ENCODE measurements at places on chromosomes 11 and 22.

DNA sequence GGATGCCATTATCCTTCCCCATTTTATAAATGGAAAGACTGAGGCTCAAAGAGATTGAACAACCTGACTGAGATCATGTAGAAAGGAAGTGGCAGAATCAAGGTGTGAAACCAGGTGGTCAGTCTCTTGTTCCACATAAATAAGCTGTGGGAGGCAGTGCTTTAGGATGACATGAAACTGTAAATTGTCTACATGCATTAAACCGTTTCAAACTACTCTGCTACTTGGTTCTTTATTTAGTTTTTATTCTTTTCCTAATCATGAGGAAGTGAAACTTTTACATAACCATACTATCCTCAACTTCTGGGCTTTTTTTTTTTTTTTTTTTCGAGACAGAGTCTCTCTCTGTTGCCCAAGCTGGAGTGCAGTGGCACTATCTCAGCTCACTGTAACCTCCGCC is 34.9 kb downstream of the CADM1 start:
- no peak for DNase-seq

GRCh38 chr11:111700162-111700561 is 66.0 kb downstream of the PPP2R1B start:
- no peak for DNase-seq

DNA sequence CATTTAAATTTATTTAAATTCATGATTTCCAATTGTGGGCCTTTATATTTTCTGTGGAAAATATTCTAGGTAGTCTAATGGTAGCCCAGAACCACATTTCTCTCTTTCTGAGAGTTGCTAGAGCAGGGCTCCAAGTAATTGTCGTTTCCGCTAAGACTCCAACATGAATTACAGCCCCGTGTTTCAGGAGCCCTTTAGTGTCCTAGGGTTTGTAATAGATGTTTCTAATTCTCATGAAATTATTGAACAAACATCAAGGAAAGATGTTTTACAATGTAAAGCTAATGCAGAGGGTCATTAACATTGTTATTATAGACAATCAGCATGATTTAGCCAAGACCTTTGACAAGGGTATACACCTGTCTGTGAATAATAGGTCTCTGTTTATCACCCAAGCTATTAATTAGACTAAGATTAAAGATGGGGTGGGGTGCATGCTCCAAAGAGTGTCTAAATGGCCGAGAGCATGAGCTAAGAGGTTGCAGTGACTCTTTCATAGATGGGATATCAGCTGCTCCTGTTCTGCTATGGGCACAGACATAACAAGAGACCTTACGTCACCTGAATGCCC is 81.8 kb upstream of the NTM start:
- no peak for DNase-seq

GRCh38 chr11:34754171-34754823 is 133.4 kb downstream of the EHF start:
- DNase-seq, result no peak

GRCh38 chr11:109697140-109697843 is 275.3 kb downstream of the C11orf87 start:
- DNase-seq, result no peak
